Regular cardiac myocyte (primary cell): ENCODE measurements at places on chromosomes 13 and 19. TPM values are rescaled to one million over a fixed set of nuclear protein-coding genes. Genes with fewer than 3 reads are reported as not detected.

The RASIP1 gene
- total RNA-seq: 0.58 and 0.85 TPM in 2 replicates

The LILRB3 gene
- total RNA-seq: not detected in 2 replicates

The RYR1 gene
- under 0.01 and 1.1 TPM in 2 replicates for total RNA-seq

The IL12RB1 gene
- total RNA-seq: 0.19 and 0.28 TPM in 2 replicates

The FBN3 gene
- under 0.01 TPM in 1 of 2 replicates, not detected in the other for total RNA-seq
